ENCODE measurements at places on chromosomes 12 and 14. TPM values are rescaled to one million over a fixed set of nuclear protein-coding genes. Genes with fewer than 3 reads are reported as not detected.

KLHDC1 gene
- polyA plus RNA-seq: 2.6 TPM

SLCO1B1 gene
- not detected for polyA plus RNA-seq

MYH6 gene
- polyA plus RNA-seq: not detected

PZP gene
- not detected for polyA plus RNA-seq

CELA1 gene
- 0.58 TPM for polyA plus RNA-seq

RPGRIP1 gene
- polyA plus RNA-seq: 0.14 TPM

NOS1 gene
- not detected for polyA plus RNA-seq

KRT83 gene
- not detected for polyA plus RNA-seq
